Amniotic epithelial cell (primary cell): ENCODE measurements at places on chromosomes 1 and 21.
A peak's percentile ranks its signal among the peaks of the same experiment; 100 is the strongest.

- no peak for DNase-seq
Measured at GRCh38 chr21:25995278-25995677, 175.3 kb downstream of the APP start.

- no peak for DNase-seq
Measured at GRCh38 chr1:159468321-159468720, 28.8 kb downstream of the OR10J1 start.

DNA sequence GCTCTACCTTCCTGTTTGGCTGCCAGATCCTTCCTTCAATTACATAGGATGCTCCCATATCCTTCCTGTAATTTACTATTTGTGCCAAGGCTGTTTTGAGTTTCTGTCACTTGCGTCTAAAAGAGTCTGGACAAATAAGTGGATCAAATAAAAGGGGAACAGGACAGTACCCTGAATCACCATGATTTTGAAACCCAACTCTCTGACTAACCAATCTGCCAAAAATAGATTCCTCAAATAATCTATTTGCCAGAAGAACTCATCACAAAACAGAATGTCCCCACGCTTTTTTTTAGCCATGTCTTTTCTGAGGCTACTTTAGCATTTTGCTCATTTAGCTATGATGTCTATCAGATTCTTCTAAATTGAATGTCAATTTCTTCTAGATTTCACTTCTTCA, 392.6 kb downstream of the NTNG1 start:
- DNase-seq, result no peak

- DNase-seq, result no peak
Measured at GRCh38 chr1:113090051-113090450, 17.1 kb downstream of the LRIG2 start.

DNA sequence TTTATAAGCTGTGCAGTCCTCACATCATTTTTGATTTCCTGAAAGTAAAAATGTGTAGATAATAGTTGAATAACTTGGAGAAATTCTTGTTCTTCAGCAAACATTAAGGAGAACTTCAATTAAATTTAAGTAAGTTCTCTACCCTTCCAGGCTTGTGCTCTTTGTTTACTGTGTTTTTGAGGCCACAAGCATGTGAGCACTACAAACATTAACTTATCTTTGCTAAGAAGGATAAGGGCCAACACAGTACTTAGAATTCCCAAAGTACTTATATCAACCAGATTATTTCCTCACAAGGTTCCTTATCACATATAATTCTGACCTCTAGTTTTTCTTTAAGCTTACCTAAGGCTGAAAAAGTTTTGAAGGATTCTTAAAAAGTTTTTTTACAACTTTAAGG, 24.7 kb upstream of the RWDD3 start:
- DNase-seq, result no peak

- DNase-seq, result no peak
Measured at GRCh38 chr1:86258101-86258500, 101.5 kb upstream of the COL24A1 start.

DNA sequence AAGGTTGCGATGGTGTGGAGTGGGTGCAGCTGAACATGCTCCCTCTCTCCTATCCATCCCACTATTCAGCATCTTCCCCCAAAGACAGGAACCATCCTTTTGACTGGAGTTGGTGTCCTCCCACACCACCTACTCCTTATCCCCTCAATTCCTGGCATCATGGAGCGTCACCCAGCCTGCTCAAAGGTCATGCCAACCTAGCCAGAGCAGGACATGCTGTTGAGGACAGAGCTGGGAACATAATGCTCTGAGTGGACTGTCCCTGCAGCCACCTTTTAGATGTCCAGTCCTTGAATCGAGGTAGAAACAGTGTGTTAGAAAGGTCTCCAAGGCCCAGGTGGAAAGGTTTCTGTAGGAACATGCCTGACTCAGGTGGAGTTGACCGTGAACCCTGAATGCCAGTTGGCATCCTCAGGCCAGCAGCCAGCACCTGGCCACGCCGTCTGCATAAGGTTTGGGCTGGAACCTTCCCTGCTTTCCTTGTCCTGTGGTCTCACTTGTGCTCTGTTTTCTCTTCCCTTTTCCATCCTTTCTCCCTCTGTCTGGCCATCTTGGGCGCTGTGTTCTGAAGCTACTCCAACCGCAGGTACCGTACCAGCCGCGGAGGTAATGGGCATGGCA, 52.2 kb upstream of the CNTN2 start:
- DNase-seq, result no peak

GRCh38 chr1:30335997-30336390, 387.4 kb downstream of the MATN1 start:
- no peak for DNase-seq

DNA sequence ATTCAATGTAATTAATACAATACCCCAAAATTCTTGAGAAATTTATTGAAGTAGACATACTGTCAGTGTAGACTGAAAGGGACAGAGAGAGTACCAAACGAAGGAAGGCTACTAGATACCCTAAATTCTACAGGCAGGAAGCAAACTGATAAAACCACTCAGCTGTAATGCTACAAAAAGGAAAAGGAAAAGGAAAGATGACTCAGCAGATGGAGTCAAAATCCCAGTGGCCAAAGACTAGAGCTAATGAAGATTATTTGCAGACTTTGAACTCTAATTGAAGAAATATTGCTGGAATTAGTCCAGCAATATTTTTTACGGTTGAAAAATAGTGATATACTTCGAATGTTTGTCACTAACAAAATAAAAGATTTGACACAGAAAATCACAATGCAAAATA, 671.9 kb downstream of the BRINP3 start:
- DNase-seq, result no peak

DNA sequence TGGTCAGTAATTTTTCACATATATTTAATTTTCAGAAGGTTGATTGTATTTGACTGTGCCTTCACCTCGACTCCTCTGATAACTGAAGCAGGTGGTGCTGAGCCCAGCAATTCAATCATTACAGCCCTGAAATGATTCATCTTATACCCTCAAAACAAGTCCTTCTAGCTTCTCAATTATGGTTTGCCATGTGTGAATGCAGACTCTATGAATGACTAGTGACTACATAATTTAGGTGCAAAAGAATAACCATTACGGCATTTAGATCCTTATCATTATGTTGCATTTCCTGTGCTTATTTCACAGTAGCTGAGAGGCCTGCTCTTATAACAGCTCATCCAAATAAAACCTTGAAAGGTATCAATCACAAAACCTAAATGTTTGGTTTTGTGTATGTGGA, 54.0 kb upstream of the COL11A1 start:
- no peak for DNase-seq

- peak; percentile 11 for DNase-seq
Measured at GRCh38 chr1:32892368-32893197, 6.3 kb downstream of the HPCA start.

DNA sequence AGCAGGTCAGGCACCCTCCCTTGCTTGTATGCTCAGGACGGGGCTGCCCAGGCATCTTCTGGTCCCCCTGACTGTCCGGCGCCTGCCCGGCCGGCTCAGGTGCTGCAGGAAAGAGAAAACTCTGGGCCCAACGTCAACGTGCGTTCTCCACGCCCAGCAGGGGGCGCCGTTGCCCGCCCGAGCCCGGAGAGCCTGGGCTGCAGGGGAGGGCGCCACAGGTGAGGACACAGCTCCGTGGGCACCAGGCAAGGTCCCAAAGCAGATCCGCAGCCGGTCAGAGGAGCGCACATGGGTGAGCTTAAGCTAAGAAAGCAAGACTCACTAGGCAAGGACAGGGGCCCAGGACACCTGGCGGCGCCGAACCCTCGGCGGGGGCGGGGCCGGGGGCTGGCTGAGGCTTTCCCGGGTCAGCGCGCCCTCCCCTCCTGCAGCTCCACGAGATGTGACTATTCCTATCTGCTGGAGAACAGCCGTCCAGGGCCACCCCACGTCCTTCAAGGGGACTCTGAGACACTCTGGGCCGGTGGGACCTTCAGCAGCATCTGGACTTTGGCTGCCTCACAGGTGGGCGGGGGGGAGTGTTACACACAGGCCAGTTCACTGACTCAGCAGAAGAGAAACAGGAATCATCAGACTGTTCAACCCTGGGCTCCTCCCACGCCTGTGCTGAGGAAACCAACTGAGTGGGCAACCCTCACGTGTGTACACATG, 29.3 kb downstream of the KRTAP10-1 start:
- peak; percentile 28 for DNase-seq

DNA sequence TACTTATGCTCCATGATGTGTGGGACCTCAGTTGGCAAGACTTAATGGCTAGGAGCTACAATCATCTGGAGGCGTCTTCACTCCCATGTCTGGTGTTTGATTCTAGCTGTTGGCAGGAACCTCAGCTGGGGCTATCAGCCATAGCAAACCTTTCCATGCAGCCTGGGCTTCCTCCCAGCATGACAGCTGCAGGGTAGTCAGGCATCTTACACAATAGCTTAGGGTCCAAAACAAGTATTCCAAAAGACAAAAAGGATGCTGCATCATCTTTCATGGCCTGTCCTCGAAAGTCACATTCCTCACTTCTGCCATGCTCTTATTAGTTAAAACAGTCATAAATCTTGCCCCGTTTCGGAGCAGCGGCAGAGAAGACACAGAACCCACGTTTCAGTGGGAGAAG, 90.9 kb downstream of the LRRC8C start:
- no peak for DNase-seq

- no peak for DNase-seq
Measured at GRCh38 chr1:45857101-45857700, 53.8 kb downstream of the MAST2 start.

DNA sequence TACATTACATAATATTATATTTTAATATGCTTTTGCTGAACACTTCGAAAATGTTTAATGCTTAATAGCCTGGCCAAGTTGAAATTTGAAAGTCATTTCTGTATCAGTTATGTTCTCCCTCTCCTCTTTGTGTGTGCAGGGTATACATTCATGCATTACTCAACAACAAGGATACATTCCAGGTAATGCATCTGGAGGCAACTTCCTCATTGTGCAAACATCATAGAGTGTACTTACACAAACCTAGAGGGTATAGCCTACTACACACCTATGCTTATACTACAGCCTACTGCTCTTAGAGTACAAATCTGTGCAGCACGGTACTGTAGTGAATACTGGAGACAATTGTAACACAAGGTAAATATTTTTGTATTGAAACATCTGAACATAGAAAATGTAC, 407.3 kb downstream of the MRPL39 start:
- DNase-seq, result no peak
